ENCODE measurements at places on chromosomes 3 and 15.

GRCh38 chr3:118628704-118629341 is 405.8 kb downstream of the IGSF11 start:
- peak; percentile 59 for DNase-seq

DNA sequence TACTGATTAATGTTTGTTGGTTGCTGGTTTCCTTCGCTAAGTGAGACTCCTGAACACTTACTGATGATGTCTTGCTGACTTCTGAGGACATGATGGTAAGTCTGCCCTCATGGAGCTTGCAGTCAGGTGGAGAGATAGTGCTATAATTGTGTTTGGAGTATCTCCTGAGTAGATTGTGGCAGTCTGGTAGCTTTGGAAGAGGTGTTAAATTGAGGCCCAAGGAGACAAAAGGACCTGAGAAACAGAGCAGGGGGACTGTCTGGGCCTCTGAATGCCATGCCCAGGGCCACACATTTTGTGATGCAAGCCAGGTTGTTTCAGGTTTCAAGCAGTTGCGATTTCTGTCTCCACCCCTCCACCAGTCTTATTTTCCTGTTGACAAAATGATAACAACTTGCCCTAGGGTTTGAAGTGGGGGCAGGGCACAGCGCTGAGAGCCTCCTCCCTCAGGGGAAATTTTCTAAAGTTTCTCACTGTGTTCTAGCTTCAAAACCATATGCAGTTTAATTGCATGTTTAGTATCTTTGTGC is 16.7 kb downstream of the SMAD3 start:
- DNase-seq = no peak

GRCh38 chr15:34737477-34737876 is 17.3 kb downstream of the GJD2 start:
- DNase-seq = no peak

DNA sequence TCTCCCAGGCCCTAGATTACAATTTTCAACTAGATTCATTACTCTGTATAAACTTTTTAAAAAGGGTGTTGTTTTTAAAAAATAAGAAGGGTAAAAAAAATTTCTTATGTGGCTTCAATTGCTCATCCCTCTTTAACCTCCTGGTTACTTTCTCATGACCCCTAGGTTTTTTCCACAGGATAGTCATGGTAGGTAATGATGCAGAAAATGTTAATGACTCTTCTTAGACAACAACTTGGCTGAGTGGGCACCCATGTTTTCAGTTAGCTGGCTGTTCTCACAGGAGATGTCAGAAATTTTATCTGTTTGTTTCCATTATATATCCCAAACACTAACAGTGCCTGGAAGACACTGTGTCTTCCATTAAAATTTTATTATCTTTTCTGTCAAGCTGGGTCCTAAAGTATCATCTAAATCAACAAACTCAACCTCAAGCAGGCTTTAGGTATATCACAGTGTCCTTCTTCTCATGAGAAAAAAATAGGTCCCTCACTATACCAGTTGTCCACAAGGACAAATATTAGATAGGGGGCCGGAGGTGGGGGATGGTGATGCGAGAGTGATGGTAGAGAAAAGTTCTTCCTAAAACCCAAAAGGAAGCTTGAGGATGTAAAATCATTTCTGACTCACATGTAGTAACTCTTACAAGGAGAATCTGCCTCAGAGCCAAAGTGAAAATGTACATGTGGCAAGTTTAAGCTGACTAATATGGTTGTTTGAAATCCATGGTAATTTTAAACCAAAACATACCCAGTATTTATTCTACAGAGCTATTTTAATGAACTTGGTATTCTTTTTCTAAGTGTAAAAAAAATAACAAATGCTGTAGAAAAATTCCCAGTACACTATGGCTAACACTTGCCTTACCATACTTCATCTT is 43.3 kb downstream of the PLOD2 start:
- DNase-seq = no peak

GRCh38 chr3:55127565-55127964 is 199.7 kb upstream of the LRTM1 start:
- DNase-seq = no peak
